SK-N-SH (cell line): ENCODE measurements at places on chromosomes 7 and 10.
A peak's percentile ranks its signal among the peaks of the same experiment; 100 is the strongest.

- no peak for DNase-seq
These were observed 285.6 kb downstream of the USP6NL start for GRCh38 chr10:11325817-11326216.

DNA sequence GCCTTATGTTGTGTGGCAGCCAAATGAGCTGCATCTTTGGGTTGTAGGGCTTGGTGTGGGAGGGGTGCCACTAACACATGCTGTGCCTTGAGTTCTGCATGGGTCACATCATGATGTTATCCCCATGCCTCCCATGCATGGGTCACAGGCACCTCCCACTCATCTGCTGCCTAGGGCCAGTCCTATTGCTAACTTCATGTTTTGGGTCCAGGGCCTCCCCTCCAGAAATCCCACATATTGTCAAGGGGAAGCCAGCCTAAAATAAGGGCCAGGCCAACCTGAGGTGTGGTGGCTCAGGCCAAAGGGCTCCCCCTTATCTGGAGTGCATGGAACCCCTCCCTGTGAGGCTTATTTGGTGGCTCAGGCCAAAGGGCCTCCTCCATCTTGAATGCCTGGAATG, 299.0 kb downstream of the RPS24 start:
- no peak for DNase-seq

- no peak for DNase-seq
These were observed 282.9 kb downstream of the BICC1 start for GRCh38 chr10:58795560-58795959.

DNA sequence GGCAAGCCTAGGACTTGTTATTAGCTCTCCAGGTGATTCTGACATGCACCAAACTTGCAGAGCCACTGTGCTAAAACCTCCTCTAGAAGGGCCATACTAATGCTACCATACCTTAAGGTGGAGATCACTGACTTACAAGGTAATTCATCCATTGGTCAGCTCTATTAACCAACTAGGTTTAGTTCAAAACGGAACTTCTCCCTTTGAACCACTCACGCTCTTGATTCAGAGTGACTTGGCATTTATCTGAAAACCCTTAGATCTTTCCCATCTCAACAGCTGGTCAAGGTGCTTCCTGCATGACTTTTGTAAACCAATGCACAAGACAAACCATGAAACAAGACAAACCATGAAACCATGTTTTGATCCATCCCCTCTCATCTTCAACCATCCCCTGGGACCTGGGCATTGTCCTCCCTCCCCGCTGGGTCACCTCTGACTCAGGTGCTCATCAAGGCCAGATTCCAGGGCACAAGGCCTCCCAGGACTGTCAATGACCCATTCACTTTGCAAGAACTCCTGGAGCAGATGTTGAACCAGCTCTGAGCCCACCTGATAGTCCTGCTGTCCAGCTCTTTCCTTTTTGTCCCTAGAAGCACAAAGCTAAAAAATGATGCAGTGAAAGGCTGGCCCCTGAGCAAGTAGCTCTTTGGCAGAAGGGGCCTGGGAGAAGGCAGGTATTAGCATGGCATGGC, 18.8 kb downstream of the IMPDH1 start:
- peak; percentile 20 for DNase-seq

DNA sequence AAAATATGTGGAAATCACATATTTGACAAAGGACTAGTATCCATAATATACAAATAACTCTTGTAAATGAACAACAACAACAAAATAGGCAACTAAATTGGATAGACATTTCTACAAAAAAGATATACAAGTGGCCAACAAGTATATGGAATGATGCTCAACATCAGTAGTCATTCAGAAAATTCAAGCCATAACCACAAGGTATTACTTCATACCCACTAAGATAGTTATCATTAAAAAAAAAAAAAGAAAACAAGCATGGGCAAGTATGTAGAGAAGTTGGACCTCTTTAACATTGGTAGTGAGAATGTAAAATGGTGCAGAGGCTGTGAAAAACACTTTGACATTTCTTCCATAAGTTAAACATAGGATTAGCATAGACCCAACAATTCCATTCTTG, 80.8 kb downstream of the CYP26A1 start:
- DNase-seq, result no peak

DNA sequence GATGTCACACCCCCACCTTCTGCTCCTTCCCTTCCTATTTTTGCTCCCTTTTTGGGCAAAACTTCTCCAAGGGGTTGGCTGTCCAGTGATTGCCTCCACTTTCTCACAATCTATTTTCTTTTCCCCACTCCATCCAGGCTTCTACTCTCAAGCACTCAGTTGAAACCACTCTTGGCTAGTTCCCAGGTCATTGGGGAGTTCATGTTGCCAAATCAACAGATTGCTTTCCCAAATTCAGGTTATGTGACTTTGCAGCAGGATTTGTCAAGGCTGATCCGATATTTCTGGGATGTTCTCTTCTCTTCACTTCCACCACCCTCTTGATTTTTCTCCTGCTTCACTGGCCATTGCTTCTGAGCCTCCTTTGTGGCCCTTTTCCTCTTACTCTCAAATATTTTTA, 258.7 kb upstream of the SLC26A5 start:
- DNase-seq, result no peak
